ENCODE measurements at places on chromosomes 13 and 19.

- no peak for DNase-seq
These were observed 448.8 kb downstream of the FOXO1 start for GRCh38 chr13:40217675-40218074.

- no peak for DNase-seq
These were observed 301.9 kb downstream of the ATP8A2 start for GRCh38 chr13:25673711-25674110.

GRCh38 chr13:32334671-32335070 lies 19.4 kb downstream of the BRCA2 start:
- no peak for DNase-seq

GRCh38 chr19:810883-811489 lies 10.8 kb downstream of the PLPPR3 start:
- DNase-seq = no peak
